D341Med (cell line): ENCODE measurements at places on chromosomes 2 and 18.

DNA sequence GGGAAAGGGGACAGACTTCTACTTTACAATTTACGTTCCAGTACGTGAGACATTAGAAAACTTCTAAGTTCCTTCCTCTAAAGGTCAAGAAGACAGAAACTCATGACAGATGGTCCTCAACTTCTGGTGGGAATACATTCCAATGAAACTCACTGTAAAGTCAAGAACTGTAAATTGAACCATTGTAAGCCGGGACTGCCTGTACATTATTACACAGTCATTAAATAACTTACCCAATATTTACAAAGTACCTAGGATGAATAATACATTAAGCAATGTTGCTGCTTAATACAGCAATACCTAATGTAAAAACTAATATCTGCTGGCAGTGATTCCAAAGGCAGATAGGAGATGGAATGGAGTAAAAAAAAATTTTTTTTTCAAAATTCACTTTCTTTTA, 51.9 kb downstream of the CDH2 start:
- no peak for DNase-seq

DNA sequence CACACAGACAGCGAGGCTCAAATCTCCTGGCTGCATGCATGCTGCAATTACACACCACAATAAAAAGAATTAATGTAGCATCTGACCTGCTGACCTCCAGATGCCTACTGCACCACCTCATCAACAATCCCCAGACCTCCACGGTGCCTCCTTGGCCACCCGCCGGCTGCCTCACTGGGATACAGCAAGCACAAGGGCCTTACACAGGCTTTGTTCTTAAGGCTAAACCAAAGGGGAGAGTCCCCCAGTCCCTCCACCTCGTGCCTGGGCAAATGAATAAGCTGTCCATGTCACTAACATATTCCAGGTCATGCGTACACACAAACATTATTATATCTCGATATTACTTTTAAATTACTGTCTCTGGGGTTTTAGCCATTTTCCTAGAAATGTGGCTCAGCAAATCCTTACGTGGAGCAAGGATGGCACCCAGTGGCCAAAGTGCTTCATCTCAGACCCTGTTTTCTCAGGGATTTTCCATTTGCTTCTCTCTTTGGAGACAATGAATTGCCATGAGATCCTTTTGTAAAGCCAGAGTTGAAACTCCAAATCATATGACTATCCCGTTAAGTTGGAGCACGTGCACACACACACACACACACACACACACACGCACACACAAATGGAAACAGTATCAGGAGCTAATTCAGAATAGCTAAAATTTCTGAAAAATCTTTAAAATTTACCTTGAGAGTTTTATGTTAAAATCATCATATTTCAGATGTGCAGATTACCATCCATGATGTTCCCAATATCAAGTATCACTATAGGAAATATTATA, 313.8 kb downstream of the PDE11A start:
- DNase-seq = peak; percentile 29

DNA sequence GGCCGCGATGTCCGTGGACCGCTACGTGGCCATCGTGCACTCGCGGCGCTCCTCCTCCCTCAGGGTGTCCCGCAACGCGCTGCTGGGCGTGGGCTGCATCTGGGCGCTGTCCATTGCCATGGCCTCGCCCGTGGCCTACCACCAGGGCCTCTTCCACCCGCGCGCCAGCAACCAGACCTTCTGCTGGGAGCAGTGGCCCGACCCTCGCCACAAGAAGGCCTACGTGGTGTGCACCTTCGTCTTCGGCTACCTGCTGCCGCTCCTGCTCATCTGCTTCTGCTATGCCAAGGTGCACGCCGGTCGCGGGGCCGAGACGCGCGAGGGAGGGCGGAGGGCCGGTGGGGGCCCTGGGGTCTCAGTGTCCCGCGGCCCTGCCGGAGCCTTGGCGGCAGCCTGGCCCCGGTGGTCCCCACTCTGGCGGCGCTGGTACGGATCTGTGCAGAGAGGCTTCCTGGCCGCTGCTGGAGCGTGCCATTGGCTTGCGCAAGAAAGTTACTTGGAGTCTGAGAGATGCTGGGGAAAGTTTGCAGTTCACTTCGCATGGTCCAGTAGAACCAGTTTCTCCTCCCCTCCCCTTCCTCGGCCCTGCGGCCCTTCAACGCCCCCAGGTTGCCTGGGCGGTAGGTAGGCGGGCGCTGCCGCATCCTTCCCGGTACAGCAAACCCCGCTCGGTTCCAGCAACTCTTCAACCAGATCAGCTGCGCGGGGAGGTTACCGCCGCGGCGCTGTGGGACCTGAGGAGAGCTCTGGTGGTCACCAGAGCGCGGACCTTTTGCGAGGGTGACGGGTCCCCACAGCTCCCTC, 1.5 kb downstream of the GALR1 start:
- DNase-seq = peak; percentile 33

- DNase-seq = no peak
These were observed 61.0 kb downstream of the MAP3K20 start for GRCh38 chr2:173136599-173136998.
